Stimulated activated CD4-positive, alpha-beta T cell treated with anti-CD3 and anti-CD28 coated beads, Interleukin-1b, Interleukin-23, amount 100 ng/mL, for 1 hour (primary cell): ENCODE measurements at places on chromosomes 1 and 21.

GRCh38 chr1:198490224-198490623, 50.3 kb downstream of the ATP6V1G3 start:
- DNase-seq: no peak

- no peak for DNase-seq
These were observed 306.7 kb downstream of the NPHP4 start for GRCh38 chr1:5685446-5686040.

DNA sequence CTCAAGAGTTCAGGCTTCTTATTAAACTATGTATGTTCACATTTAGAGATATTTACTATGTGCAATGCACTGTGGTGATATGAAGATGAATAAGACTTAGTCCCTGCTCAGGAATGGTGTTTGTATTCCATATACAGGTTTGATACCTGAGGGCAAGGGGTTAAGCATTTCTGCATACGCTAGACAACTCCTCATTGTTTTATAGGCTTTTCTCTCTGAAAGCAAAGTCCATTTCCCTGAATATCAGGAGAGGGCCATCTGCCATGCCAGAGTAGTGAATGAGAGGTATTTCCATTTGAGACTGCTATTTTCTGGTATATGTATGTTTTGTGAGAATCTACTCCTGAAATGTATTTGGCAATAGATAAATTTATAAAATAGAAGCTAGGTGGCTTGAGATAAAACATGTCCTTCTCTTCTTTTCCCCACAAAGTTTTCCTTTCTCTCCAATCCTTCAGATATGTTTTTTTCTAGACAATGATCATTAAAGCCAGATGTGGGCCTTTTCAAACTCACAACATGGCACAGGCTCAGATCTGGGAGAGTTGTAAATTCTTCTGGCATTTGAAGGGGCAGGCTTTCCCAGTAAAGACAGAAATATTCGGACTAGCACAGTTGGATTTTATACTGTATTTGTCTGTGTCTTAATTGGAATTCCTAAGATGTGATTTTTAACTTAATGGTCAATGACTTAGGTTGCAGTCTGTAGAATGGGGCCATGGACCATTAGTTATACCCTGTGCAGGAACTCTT, 73.3 kb upstream of the WDR26 start:
- DNase-seq: no peak

DNA sequence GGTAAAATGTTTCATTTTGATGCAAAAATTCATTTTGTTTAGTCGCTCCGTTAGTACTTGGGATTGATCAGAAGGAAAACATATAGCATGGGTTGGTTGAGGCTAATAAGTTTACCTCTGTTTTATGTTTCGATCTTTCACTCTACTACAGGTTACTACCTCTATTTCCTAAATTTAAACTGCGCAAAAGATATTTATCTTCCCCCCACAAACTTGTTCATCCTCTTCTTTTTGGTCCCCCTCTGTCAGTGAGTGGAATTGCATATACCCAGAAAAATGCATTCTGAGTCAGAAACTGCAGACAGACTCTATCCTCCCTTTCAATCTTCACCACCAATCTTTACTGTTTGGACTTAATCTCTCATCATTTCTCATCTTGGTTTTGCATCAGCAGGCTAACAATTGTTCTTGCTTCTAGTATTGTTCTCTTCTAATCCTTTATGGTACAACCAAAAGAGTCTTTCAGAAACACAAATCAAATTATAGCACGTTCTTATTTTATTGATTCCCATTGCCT, 316.0 kb upstream of the ADGRL4 start:
- no peak for DNase-seq

DNA sequence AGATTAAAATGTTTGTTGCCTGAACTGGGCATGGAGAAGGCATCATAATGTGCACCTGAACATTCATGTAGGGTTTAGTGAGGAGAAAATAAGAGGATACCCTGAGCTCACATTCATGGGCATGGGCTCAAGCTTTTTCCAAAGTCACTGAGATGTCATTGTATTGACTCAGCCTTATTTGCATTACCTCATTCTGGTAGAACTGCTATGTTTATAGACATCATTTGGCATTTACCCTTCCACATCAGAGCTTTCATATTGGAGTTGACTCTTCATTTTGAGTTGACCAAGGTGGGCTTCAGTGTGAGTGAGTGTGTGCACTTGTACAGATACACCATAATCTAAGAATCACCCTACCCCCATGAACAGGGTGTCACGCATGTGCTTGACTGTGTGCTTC, 143.2 kb downstream of the PBX1 start:
- no peak for DNase-seq

DNA sequence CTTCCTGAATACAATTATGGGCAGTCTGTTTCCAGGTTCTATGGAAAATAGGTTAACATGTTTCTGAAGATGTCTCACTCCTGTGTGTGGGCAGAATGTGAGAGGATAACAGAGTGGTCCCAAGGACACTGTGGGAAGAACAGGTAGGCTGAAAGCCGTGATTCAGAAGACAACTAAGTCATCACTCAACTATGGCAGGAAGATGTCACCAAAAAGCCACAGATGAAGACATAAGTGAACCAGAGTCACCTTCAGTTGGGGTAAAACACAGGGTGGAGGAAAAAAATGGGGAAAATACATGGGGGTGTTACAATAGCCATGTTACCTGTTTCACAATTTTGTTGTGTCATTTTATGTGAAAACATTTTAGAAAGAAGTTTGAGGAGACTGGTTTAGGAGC, 75.1 kb downstream of the UCHL5 start:
- DNase-seq: no peak

DNA sequence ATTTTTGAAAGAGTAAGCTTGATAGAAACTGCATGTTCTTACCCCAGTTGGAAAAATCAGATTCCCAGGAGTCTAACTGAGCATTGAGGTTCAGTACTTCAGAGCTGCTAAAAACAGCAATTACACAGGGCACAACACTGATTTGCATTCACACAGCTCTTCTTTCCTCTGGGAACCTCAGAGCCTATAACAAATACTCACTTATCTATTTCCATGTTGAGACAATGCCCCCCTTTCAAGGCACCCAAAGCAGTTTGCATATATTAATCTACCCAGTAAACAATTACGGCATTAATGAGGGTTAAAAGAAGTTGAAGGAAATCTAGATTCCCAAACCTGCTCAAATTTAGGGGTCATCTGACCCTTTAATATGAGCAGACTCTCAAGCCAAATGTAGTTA, 126.9 kb upstream of the SLC35F3 start:
- no peak for DNase-seq

- no peak for DNase-seq
These were observed 22.6 kb upstream of the ZP4 start for GRCh38 chr1:237913345-237913744.

- DNase-seq: no peak
These were observed 35.2 kb upstream of the PDE4B start for GRCh38 chr1:65757531-65757930.

DNA sequence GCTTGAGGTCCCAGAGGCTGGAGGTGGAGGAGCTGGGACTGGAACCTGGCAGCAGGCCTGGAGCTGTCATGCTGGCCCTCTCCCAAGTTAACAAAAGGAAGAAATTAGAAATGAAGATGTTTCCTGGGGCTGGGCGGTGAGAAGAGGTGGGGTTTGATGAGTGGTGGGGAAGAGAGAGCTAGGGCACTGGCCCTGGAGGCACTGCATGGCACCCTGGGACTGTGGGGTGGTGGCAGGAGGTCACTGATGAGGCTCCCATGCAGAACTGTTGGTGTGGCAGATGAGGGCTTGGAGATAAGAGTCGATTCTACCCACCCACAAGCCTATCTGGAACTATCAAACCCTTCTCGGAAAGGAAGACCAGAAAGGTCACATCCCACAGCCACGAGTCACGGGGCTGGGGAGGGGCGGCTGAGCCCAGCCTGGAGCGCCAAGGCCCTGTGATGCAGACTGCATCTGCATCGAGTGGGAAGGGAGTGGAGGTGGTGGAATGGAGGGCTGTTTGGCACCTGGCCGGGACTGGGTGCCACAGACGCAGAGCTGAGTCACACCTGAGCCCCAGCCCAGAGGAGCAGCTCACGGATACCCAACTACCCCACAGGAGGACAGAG, 29.4 kb downstream of the MRPL37 start:
- DNase-seq: no peak

- no peak for DNase-seq
These were observed 108.2 kb downstream of the TIAM1 start for GRCh38 chr21:31235671-31236450.

DNA sequence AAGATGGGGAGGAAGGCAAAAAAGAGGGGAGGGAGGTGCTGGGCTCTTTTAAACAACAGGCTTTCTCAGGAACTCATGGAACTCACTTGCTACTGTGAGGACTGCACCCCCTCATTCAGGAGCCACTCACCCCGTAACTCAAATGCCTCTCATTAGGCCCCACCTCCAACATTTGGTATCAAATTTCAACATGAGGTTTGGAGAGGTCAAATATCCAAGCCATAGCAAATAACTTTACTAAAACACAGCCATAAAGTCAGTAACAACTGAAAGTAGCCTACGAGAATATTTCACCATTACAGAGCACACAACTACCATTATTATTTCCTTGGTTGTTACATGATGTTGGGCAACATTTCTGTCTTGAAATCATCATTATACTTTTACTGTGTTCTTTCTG, 13.1 kb upstream of the DMRTB1 start:
- no peak for DNase-seq

- no peak for DNase-seq
These were observed 6.1 kb downstream of the CCDC18 start for GRCh38 chr1:93186667-93187066.

DNA sequence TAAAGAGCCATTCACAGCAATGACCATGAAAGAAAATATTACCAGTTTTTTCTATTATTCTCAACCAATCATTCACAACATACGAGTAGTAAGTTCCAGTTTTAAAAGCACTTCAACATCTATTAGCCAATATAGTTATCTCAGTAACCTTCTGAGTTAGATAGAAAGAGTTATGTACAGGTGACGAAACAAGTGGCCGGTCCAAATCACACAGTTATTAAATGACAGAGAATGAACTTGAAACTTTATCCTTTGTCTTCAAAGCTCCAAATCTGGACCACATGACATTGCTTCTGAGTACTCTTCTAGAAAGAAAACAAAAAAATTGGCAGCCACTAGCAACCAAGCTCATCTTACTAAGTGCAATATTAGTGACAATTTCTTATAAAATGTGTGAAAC, 393.8 kb downstream of the OMA1 start:
- DNase-seq: no peak

DNA sequence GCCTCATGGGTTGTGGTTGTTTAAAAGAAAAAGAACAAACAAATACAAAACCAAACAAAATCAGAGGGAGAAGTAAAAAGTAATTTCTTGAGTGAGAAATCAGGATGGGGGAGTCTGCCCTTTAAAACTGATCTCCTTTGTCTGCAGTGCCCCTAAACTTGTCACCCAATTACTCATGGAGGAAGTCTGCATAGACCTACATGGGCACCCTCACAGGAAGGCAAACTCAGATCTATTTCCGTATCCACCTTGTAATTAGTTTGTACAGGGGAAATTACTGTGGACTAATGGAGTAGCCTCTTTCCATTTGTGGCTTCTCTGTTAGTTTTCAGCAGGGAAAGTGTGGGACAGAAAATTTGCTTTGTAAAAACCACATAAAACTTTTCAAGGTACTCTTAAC, 600.4 kb downstream of the ADGRL2 start:
- DNase-seq: no peak

DNA sequence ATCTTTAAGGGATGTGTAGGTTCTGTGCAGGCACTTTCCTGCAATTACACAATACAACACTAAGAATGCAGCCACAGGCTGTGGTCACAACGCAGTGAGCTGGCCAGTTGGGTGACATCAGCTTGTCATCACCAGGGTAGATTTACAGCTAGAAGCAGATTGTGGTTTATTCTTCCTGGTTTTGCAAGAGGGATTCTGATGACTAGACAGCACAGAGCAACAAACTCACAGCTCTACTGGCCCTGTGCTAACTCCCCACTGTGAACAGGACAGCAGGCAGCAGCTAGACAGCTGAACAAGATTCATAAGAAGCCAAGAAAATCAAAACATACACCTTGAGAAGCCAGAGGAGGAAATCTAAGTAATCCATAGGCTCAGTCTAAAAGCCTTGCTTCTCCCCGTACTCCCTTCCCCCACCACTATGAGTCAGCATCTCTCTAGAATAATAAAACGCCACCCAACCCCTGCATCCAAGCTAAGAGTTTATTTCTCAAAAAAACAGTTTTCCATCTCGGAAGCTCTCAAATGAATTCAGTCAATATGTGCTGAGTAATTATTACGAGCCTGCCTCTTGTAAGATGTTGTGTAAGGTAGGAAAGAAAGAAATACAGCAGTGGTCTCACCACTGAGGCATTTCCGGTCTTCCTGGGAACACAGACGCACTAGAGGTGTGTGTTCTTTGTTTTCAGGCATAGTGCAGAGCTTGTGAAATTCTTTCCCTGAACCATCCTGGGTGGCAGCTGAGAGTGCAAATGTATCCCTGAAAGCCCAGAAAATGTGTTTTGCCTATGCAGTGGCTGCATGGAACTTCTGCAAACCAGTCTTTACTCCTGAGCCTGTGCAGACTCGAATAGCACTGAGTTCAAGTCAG, 162.8 kb downstream of the NTPCR start:
- DNase-seq: no peak

DNA sequence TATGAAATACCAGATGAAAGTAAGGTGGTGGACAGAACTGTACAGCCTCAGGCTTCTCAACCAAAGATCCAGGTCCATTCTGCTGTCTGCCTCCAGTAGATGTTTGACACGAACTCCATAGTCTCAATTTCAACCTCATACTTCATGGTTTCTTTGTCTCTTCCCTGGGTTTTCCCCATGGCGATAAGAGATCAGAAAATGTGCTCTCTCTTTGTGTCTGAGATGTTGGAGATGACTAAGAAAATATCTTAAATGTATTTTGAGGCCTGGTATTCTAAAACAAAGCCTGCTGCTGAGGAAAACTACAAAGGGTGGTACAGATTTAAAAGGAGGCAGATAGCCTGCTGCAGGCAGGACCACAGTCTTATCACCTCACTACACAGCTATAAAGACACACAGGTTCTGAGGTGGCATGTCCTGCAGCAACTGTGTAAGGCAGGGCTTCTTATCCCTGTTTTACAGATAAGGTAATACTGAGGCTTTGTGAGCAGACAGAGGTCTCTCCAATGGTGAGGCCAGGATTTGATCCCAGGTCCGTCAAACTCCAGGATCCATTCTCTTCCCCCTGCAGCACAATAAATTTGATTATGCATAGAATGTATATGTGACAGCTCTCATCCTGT, 40.0 kb upstream of the CACNA1E start:
- DNase-seq: no peak

GRCh38 chr1:30461640-30462039, 261.7 kb downstream of the MATN1 start:
- no peak for DNase-seq
